Naive B cell (primary cell): ENCODE measurements at places on chromosomes 4 and X.
A peak's percentile ranks its signal among the peaks of the same experiment; 100 is the strongest.

- DNase-seq: no peak
Observed at GRCh38 chrX:38692961-38693360, 108.3 kb upstream of the MID1IP1 start.

DNA sequence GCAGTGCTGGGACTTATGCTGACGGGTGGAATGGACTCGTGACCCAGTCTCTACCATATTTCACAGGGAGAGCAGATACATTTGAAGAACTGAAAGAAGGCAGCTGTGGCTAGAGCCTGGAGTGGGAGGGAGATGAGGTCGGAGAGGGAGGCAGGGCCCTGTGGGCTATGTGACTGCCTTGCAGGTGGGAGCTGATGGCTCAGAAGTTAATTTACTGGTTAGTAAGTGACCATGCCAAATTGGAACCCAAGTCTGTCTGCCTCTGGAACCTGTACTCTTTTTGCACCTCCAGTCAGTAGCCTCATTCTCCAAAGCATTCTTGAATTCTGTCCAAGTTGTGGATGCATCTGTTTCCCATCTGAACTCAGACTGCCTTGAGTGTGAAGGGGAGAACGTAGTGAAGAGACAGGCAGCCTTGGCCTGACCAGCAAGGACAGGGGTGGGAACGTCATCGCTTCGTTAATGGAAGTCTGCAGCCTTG lies 92.3 kb downstream of the REPS2 start:
- DNase-seq: no peak

GRCh38 chrX:12113321-12113720 lies 25.0 kb upstream of the FRMPD4 start:
- no peak for DNase-seq

DNA sequence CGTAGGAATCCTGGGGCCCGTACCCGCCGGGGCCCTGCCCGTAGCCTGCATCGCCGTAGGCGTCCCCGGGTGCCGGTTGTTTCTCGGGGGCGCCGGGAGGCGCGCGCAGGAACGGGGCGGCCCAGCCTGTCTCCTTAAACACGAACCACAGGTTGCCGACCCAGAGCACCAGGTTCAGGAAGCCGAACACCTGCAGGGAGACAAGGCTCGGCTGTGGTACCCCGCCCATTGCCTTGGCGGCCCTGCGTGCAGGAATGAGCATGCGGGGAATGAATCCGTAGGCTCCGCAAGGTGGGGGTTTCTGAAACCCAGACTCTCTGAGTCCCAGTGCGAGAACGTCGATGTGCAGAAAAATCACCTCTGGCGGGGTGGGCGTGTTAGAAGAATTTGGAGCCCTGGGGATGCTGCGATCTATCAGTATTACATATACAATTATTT lies 5.4 kb upstream of the PRICKLE3 start:
- no peak for DNase-seq

GRCh38 chr4:57074744-57075143 lies 35.4 kb downstream of the IGFBP7 start:
- DNase-seq: no peak

DNA sequence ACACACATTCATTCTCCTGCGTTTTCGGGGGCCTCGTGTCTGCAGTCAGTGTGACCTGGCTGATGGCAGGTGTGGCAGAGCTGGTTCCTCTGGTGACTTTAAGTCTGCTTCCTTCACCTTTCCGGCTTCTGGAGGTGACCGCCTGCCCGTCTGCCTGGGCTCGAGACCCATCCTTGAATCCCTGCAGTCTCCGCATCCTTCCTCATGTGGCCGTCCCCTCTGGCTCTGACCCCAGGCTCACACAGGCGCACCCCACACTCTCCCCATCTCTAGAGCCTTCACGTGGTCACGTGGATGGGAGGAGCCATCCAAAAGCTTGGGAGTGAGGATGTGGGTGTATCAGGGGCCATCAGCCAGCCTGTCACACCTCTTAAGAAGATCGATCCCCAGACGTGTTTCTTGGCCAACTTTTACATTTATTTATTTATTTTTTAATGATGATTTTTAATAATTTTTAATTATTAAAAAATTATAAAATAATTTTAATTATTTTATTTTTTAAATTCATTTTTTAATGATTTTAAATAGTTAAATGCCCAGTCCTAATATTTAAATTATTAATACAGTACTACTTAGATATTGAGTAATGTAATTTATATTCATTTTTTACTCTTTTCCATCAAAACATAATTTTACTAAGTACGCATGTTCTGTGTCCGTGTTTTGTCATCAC lies 20.9 kb downstream of the RGS12 start:
- DNase-seq: no peak

DNA sequence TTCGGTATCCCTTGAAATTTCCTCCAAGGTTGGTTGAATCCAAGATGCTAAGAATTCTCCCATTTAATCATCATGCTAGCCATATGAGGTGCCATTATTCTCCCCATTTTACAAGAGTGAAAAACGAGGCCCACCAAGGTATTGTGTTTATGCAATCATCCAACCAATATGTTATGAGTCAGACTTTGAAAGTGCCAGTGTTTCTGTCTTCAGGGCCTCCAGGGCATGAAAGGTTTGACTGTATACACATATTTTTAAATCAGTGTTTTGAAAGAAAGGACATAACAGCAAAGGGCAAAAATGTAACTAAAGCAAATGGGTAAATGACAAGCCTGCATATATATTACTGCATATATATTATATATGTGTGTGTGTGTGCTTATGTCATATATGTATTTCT lies 541.2 kb upstream of the SMIM31 start:
- DNase-seq: no peak

- no peak for DNase-seq
Observed at GRCh38 chrX:30190426-30190825, 24.9 kb upstream of the MAGEB2 start.

DNA sequence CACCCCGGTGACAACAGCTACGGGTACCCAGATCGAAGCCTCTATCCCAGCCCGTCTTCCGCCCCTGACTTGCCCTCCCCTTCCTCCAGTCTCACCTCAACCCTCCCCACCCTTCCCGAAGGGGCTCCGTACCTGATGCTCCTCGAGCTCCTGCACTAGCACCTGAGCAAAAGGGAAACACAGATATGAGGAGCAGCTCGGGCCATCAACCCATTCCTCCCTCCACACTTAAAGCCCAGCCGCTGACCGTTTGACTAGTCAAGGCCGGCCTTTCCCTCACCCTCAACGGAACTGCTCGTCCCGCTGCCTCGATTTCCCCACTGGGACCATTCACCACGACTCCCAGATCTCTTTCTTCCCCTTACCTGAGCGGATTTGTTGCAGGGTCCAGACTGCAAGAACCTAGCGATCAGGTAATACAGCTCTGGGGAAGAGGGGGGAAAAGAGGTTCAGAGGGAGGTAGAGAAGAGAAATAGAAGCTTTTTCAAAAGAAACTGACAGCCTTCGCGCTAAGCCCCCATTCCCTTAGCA lies 731 bp downstream of the BRWD3 start:
- peak; percentile 18 for DNase-seq

- DNase-seq: peak; percentile 73
Observed at GRCh38 chr4:13601048-13601447, 26.5 kb downstream of the BOD1L1 start.

GRCh38 chr4:43680421-43680820 lies 768.2 kb downstream of the KCTD8 start:
- no peak for DNase-seq

GRCh38 chrX:38375891-38376290 lies 23.5 kb downstream of the OTC start:
- no peak for DNase-seq

DNA sequence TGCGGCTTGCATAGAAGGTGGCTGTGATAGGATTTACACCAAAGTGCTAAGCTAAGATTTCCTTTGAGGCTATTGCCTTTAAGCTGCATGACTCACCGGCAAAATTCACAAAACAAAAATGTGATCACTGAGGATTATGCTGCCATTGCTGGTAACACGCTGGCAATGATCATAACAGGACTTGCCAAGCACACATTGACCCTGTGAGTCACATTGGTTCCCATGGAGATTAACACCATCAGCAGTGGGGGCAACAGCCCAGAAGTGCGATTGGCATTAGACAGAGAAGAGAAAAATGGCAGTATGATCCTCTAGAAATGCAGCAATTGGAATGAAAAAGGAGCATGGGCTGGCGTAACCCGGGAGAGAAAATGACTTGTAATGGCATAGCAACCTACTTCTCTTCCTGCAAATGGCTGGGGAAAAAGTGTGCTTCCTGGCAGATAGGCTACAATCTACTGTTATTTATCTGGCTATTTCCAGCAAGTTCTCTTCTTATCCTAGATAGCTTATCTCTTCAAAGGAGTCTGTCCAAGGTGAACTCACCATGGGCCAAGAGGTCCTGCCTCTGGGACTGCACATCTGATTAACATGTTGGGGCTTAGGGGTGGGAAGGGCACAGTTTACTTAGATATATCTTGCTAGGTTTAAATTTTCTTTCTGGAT lies 314.2 kb upstream of the IGFBP7 start:
- no peak for DNase-seq

- no peak for DNase-seq
Observed at GRCh38 chr4:118989098-118990080, 100.7 kb downstream of the SYNPO2 start.

DNA sequence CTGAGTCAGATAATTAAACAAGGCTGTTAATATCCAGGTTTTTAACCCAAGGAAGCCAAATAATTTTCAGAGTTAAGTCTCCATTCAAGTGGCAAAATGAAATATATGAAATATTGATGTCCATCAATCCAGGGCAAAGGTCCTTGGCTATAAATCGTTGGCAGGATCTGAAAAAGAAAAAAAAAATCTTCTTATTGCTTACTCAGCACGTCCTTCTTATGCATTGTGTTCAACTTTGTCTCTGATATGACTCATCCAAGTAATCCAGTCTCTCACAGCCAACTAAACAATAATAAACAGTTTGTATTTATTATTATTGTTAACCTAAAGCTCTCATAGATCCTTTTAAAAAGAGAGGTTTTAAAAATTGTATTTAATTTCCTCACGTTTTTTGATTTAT lies 851.2 kb downstream of the ADGRL3 start:
- no peak for DNase-seq

- DNase-seq: no peak
Observed at GRCh38 chr4:74400395-74400794, 35.5 kb downstream of the EREG start.

DNA sequence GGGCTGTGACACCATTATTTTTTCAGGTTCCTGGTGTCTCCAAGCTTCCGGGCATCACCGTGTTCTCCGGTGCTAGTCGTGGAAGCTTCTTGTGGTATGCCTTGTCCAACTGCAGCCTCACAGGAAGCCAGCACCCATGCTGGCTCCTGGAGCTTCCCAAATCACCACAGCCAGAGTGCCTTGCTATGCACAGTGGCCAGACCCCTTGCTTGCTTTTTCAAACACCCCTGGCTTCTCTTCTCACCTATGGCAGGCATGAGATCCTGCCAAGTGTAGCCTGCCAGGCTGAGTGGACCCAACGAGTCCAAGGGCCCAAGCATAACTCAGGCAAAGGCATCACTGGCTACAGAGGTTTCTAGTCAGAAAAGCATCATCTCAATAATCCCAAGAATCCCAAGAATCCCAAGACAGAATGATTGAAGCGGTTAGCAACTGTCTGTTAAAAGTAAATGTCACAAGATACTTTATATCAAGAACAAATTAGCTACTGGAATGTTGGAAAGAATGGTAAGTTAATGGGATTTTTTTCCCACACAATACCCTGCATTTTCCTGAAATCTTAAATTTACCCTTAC lies 1522.9 kb downstream of the PCDH18 start:
- DNase-seq: no peak

DNA sequence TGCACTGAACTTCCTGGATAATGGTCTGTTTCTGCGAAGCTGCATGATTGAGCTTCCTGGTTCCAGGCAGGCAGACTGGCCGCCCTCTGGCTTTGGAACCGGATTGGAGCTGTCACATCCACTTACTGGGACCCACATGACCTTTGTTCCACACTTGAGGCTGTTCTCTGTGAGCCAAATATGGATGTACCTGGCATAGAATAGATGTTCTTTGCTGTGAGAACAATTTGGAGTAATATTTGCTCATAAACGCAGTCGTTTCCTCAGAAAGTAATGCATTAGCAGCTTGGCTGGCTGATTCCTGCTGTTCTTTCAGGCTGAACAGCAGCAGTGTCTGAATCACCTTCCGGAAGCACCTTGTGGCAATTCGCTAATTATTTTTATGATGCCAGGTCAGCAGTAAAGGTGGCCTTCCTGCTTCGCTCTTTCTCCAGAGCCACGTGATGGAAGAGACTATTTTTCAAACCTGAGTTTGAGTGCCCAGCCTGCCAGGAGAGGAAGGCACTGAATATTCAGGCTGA lies 78.1 kb upstream of the BOD1L1 start:
- DNase-seq: no peak

- DNase-seq: no peak
Observed at GRCh38 chr4:42359711-42360110, 37.6 kb upstream of the SHISA3 start.

- no peak for DNase-seq
Observed at GRCh38 chr4:94349193-94349592, 6.6 kb upstream of the HPGDS start.

DNA sequence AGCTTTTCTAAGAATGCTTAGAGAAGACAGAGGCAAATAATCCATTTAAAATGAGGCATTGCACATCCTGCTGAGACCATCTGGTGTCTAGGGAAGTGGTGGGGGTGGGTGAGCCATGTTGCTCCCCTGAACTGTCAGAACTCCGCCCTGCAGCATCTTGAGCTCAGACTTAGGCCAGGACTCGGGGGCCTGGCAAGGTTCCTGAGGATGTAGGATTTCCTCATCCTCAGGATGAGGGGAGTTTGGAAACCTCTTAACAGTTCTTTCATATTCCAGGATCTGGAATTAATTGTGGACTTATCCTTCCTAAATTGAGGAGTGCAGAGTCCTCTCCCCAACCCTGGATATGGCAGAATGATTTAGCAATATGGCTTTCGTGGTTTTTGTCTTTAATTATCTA lies 6.6 kb downstream of the TLL1 start:
- DNase-seq: no peak

DNA sequence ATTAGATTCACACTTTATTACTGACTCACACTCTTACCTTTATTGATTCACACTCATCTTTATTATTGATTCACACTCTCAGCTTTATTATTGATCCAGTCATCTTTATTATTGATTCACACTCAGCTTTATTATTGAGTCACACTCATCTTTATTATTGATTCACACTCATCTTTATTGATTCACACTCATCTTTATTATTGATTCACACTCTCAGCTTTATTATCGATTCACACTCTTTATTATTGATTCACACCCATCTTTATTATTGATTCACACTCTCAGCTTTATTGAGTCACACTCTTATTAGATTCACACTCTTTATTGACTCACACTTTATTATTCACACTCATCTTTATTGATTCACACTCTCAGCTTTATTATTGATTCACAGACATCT lies 31.3 kb downstream of the HTRA3 start:
- no peak for DNase-seq

DNA sequence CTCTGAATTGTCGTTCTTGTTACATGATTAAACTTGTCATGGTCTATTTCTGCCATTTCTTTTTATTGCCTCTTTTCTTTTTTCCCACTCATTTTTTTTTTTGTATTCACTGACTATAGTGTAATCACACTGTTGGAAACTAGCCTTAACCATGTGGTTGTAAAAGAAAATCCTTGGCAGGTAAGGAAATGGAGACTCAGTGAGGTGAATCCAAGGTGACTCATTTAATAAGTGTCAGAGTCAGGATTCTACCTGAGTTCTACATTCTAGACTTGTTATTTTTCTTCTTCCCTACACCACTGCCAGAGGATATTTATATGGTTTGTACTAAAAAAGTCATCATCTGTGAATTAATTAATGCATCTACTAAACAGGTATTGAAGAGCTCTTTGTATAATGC lies 152.2 kb downstream of the CBLL2 start:
- no peak for DNase-seq

- no peak for DNase-seq
Observed at GRCh38 chr4:164508771-164509170, 245.2 kb upstream of the SMIM31 start.
